ENCODE measurements at places on chromosomes 12 and 14.

GRCh38 chr14:71141701-71142374 is 234.6 kb downstream of the PCNX1 start:
- no peak for DNase-seq

- no peak for DNase-seq
Measured at GRCh38 chr14:60249321-60250256, 568 bp downstream of the PPM1A start.

GRCh38 chr14:50085570-50086320 is 30.6 kb downstream of the VCPKMT start:
- DNase-seq: no peak

DNA sequence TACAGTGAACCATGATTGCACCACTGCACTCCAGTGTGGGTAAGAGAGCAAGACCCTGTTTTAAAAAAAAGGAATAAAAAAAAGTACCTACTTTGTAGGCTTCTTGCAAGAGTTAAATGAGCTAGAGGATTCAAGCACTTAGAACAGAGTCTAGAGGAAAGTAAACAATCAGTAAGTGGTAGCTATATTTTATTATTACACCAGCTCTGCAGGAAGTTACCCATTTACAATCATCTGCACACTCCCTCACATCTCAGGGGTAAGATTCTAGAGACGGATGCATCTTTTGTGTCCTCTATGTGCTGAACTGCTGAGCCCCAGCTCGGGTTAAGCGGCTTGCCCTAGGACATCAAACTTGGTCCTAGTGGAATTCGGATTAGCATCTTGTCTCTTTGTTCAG is 67.3 kb downstream of the KCNK10 start:
- DNase-seq: no peak

GRCh38 chr12:56243731-56244181 is 13.9 kb downstream of the SLC39A5 start:
- DNase-seq: no peak

- DNase-seq: no peak
Measured at GRCh38 chr12:41968599-41968998, 176.1 kb downstream of the GXYLT1 start.

GRCh38 chr12:120574106-120574505 is 7.1 kb downstream of the POP5 start:
- no peak for DNase-seq

GRCh38 chr14:50669441-50669986 is 1.4 kb upstream of the SAV1 start:
- no peak for DNase-seq

- no peak for DNase-seq
Measured at GRCh38 chr12:113857371-113857770, 108.8 kb downstream of the RBM19 start.

- DNase-seq: no peak
Measured at GRCh38 chr12:131732996-131733615, 22.2 kb downstream of the SFSWAP start.

DNA sequence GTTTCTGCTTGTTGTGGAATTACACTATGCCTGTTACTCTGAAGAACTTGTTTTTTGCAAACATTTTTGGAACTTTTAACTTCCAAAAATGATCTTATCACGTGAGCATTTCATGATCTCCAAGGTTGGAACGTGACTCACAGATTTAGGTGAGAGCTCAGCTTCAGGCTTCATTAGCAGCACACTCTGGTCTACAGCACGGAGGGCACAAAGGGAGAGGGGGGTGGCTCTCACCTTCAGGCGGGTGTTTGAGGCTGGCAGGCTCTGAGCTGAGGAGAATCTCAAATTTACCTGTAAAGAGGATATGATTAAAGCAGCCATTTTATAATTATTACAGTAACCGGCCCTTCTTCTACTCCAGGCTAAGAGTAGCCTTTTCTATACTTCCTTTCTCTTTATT is 45.3 kb upstream of the PZP start:
- no peak for DNase-seq

DNA sequence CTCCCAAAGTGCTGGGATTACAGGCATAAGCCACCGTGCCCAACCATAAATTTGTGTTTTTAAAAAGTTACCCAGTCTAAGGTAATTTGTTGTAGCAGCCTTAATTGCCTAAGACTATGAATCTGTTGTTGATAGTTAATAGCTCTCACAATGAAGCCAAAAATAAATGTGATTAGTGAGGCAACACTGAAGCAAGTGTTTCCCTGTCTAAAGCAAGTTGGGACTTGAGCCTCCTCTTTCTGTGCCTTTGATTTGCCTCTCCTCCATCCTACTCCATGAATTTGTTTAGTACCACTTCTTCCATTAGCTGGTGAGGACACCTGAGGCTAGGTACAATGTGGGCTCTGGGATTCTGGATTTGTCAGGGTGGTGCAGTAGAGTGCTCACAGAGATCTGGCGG is 36.8 kb downstream of the DAAM1 start:
- no peak for DNase-seq

DNA sequence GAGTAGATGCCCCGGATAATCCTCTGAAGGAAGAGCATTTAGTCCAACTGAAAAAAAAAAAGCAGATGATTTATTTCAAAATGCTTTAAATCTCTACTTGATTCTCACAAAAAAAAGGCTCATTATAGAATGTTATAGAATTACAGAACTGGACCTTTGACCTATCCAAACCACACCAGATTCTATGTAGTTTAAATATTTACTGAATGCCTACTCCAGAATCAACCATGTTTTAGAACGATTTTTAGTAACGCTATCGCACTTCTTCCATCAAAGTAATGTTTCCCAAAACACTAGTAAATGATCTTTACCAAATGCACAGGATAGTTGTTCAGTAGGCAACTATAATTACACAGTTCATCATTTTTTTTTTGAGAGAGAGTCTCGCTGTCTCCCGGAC is 2.6 kb downstream of the RPS29 start:
- no peak for DNase-seq

DNA sequence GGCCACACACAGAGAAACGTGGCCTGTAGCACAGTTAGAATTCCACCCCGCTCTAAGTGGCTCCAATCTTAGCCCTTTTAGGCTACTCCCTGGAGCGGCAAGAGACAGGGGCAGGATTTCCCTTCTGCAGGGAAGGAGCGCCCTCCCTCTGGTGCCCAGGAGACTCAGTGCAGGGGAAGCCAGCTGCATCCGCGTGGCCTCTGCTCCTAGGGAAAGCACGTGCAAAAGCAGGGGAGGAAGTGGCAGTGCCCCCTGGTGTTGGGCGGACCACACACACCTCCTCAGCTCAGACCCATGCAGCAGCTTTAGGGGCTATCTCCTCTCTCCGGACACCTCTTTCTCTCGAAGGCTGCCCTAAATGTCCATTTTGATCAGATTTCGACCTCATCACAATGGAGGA is 50.0 kb downstream of the SPRING1 start:
- peak; percentile 84 for DNase-seq

DNA sequence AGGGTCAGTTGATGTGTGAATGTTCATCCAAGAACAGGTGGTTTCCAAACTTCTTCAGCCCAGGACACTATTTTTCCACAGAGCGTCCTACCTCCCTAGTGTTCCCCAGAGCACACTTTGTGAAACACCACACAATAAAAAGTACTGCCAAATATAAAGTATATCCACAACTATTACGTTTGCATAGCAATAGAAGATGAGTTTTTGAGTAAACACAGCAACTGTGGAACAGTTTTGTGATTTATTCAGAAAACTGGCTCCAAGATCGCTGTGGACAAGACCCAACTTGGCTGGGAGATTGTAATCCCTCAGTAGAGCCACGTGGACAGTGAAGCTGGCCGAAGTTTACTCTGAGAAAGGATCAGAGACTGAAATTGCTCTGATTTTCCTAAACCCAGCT is 14.5 kb upstream of the MAP1LC3B2 start:
- DNase-seq: no peak

DNA sequence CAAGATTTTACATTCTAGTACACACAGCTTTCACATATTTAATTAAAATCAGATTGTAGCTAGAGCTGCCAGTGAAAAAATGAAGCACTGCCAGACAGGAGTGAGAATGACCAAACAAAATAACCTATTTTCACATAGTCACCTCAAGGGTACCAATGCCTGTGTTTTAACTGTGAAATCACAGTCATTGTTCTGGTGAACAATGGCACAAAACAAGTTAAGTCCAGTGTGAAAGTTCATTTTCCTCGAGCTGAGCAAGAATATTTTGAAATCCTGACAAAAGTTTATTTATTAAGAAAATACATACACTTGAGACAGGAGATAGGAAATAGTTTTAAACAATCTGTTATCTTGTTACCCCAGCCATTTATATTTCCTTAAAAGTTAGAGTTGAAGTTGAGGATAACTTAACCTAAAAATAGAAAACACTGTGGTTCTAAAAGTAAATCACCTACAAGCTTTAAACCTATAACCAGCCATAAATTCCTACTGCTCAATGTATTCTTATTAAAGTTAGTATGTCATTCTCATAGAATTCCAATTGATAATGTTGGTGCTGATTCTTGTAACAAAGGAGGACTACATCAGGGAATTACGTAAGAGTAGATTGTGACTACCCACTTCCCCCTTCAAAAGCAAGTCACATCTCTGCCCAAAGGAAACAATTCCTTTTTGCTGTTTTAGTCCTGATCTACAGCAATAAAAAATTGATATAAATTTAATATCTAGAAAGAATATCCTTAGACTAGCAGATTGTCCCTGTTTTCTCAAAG is 15.9 kb downstream of the DENND5B start:
- no peak for DNase-seq

DNA sequence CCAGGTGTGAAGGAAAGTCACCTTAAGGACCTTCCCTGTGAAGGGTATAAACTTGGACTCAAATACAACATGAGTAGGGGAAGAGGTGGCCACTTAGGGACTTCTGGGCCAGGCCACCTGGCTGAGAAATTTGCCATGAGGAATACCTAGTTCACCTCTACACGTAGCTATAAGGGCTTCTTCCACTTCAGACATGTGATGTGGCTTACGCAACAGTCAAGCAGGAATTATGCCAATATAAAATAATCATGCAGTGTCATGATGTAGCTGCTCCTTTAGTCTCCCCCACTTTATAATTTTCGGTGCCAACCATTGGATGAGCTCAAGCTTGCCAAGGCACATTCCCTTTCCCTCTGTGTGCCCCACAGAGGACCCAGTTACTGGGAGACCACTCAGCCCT is 166.6 kb upstream of the BCL2L14 start:
- DNase-seq: no peak

DNA sequence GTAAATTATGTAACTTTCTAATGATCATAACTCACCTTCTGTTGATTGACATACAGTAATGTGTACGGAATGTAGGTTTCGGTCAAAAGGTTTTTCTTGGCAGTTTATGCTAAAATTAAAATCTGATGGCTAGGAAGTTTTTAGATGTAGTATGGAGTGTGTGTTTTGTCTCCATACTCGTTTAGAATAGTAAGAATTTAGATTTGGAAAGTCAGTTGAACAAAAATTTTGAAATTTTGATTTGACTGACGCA is 859 bp downstream of the PALS1 start:
- no peak for DNase-seq

- no peak for DNase-seq
Measured at GRCh38 chr12:132426349-132427173, 63.4 kb upstream of the FBRSL1 start.

DNA sequence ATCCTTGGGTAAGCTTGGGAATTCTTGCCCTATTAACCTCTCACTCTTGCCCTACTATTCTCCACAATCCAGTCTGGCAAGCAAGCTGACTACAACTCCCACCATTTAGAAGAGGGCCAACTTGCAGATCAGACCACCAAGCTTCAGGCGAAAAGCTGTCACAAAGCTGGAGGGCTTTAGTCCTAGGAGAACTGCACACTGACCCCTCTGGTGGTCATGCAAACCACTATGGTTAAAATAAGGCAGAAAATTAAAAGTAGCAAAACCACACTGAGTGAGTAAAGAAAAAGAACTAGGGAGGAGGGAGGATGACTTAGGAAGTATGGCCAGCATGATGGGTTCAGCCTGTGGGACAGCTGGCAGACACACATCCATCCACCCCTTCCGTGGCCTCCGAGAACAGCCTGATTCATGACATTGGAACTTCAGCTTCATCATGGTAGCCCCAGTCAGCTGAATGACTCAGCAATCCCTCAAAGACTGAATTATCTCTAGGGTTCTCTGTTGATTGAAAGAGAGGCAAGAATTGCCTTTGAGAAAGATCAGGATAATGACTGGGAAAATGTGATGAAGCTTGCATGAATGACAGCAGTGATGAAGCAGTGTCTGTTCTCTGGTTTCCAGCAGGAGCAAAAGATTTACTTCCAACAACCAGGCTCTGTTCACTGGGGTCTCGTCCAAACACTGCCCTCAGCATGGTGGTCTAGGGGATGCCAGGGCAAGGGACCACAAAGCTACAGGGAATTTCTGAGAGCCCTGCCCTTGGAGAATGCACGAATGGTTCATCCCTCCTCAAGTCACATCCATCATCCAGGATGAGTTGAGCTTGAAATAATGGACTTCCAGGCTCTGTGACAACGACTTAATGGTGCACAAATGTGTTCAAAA is 24.4 kb downstream of the PITPNM2 start:
- DNase-seq: no peak

- DNase-seq: no peak
Measured at GRCh38 chr12:64670919-64671639, 60.8 kb downstream of the RASSF3 start.

DNA sequence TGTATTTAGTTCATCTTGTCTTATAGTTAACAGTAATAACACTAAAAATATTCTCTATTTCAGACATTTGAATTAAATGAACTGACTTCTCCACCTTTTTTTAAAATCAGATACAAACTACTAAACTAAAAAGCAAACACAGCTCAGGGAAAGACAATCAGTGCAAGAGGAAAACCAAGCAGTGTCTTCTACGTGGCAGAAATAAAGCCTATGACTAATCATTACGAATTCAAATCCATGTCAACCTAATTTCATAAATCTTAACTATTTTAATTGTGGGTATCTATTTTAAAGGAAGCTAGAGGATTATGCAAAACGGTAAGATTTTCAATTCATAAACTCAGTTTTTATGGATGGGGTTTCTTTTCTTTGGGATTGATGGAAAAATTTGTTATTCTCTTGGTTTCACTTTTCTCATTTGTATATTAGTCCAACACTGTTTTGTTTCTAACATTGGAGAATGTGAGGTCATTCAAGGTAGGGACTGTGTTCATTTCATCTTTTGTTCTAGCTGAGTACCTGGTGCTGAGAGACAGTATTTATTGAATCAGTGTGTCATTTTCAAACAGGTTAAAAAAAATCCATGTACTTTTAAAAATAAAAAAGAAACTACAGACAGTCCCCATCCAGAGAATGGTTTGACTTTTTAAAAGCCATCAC is 12.8 kb upstream of the PALS1 start:
- no peak for DNase-seq

DNA sequence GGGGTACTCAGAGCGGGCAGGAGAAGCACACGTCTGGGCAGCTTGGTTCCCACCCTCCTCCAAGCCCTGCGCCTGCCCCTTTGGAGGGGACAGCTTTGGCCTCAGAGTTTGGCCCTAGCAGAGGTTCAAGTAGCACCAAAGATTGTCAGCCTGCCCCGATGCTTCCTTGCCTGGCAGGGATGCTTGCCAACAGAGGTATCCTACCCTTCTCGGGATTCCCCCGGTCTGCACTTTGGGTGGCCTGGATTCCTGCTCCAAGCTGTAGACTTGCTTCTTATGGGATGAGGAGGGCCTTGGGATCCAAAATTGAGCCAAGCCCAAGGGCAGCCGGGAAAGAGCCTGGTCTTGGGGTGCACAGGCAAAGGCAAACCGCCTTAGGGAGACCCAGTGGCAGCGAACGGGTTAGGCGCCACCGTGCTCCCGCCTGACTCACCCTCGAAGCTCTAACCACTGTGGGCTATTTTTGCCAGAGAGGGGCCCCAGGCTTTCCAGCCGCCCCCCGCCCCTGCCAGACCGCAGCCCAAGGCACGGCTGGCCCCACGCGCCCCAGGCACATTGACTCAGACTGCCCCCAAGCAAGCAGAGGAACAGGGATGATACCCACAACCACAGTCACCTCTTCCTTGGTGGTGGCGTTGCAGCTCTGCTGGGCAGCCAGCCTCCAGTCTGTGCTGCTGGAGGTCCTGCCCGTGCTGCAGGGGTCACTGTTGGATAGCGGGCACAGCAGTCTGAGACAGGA is 847 bp upstream of the WNT10B start:
- DNase-seq: no peak

Measured in iPS DF 19.7 (cell line).